IgD-negative memory B cell (primary cell): ENCODE measurements at places on chromosomes 5 and 9. TPM values are rescaled to one million over a fixed set of nuclear protein-coding genes. Genes with fewer than 3 reads are reported as not detected.

Gene MOB3B
- 7.1 TPM for polyA plus RNA-seq

Gene DND1
- not detected for polyA plus RNA-seq

Gene FOXI1
- not detected for polyA plus RNA-seq

Gene ADGRD2
- not detected for polyA plus RNA-seq

Gene HSPA4
- polyA plus RNA-seq: 69.5 TPM
